CD4-positive, alpha-beta T cell (primary cell): ENCODE measurements at places on chromosomes 12 and 14. TPM values are rescaled to one million over a fixed set of nuclear protein-coding genes. Genes with fewer than 3 reads are reported as not detected.

GRCh38 chr14:68774771-68775613 lies 17.9 kb downstream of the ZFP36L1 start:
- DNase-seq = no peak

LBHD2 gene
- not detected for total RNA-seq

GPR84 gene
- total RNA-seq = 0.53 TPM

DNA sequence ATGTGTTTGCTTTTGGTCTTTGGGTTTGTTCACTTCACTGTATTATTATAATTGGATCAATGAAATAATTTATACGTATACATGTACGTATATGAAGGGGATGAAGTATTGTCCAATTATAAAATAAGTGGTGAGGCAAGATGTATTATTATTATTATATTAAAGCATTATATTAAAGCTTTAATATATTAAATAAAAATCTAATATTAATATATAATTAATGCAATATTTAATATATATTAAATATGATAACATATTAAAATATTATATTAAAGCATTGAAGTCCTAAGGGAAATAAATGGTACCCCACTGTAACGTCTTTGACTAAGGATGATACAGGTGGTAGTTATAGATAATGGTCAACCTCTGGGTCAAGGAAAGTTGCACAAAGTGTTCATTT lies 63.7 kb upstream of the RTL1 start:
- DNase-seq = no peak

- no peak for DNase-seq
Observed at GRCh38 chr12:65854629-65855028, 30.3 kb downstream of the HMGA2 start.

MYO1H gene
- not detected for total RNA-seq

DNA sequence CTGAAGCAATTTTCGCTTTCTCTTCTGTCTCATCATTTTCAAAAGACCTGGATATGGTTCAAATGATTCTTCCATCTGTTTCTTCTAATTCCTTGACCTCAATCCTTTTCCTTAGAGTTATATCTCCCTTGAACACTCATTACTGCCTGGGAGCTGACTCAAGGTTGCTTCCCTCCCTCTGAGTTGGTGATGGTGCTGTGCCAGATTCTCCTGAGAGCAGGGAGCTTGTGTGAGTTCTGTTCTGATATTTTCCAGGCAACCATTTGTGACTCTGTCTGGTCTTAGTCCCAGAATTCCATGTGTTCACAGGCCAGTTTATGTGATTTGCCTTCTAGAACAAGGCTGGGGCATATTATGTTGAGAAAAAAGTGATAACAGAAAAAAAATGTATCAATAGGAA lies 505.1 kb upstream of the SYT1 start:
- DNase-seq = no peak
